ENCODE measurements at places on chromosomes 2 and 18.

DNA sequence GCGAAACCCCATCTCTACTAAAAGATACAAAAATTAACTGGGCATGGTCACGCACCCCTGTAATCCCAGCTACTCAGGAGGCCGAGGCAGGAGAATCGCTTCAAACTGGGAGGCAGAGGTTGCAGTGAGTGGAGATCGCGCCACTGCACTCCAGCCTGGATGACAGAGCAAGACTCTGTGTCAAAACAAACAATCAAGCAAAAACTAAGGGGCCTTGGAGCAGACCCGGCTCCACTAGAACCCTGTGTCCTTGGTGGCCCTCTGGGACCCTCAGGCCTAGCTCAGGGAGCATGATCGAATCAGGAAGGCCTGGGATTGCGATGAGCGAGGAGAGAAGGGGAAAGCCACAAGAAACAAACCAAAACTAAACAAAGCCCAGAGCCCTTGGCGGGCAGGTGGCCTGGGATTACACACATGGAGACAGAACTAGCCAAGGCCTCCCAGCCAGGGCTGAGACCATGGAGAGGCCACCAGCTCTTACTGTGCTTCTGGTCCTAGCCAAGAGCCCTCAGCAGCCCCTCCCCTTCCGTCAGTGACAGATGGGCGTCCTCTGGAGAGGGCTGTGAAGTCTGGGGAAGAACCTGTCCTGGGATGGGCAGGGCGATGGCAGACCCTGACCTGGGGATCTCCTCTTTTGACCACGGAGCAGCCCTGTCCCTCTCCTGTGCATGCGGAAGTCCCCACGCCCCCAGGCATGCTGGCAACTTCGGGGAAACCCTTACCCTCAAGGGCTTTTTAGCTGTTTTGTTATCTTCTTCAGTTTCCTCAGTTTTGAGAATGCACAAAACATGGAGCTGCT is 27.4 kb upstream of the CATIP start:
- DNase-seq: no peak

DNA sequence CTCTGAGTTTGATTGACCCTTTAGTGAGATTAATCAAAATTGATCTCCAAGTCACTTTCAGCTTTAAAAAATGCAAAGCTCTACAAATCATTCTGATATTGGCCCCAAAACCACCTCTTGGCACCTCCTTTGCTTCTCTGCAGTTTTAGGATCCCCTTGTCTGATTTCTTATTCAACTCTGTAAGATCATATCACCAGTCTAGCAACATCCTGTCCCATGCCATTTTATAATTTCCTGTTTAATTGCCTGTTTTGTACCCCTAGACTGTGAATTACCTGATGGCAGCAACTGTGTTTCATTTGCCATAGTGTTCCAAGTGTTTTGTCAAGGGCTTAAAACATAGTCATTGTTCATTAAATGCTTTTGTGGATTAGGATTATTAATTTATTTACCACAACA is 406.3 kb upstream of the TRIB2 start:
- DNase-seq: no peak

GRCh38 chr2:145715601-145716000 is 1195.7 kb upstream of the ZEB2 start:
- no peak for DNase-seq

DNA sequence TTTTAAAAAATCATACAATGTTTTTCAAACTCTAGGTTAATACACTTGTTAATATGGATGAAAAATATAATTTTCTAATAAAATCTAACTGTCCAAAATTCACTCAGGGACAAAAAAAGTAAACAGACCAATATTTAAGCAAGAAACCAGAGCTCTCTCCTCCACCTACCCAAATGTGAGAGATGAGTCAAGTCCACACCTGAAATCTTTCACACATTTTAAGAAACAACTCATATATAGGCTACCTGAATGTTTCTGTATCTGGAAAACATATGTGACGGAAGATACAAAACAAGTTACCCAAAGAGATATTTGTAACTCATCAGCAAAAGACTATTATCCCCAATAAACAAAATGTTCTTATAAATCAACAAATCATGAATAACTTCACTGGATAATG is 20.2 kb downstream of the ZNF516 start:
- DNase-seq: no peak

GRCh38 chr2:102336502-102336945 is 19.1 kb upstream of the IL18R1 start:
- DNase-seq: no peak

DNA sequence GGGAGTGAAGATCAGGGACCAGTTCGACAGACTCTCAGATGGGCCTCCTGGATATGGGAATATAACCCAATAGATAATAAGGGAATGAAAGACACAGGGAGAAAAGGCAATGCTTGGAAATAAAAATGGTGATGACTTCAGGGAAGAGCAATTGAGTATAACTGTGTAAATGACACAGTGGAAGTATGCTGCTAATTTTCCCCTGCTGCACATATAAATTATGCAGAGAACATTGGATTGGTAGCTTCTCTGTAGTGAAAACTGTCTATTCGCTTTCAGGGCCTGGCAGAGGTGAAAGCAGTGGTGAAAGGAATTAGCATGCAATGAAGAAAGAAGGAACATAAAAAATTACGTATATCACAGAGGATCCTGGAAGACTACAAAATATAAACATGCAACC is 398.2 kb upstream of the CDH2 start:
- DNase-seq: no peak

DNA sequence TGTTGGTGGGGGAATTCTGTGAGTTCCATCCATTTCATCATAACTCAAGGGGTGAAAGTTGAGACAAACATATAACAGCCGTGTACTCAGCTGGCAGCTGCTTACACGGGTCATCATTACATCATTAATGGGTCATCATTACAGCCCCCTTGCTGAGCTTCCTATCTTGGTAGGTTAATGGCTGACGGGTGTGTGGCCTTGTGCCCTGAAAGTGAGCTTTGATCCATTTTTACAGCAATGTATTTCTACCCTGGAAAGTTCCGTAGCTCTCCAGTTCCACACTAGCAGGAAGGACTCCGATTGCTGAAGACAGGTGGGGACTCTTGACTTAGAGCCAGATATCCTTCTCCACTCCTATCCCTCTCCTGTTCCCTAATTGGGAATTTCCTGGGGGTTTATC is 105.2 kb upstream of the DLX2 start:
- no peak for DNase-seq

DNA sequence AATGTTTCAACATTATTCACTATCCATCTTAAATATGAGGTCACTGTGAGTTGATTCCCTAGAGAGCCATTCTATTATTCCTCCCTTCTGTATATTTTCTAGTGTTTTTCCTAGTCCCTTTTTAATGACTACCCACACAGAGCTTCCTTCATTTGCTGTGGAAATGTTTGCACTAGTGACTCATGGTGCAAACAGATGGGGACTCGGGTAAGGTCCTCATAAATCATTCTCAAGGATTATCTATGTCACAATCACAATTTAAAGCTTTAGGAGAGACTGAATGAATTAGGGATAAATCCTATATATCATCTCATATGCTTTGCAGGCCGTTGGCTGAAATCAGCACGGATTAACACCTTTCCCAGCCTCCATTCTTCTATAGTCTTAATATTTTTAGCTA is 159.6 kb downstream of the DCC start:
- DNase-seq: no peak

DNA sequence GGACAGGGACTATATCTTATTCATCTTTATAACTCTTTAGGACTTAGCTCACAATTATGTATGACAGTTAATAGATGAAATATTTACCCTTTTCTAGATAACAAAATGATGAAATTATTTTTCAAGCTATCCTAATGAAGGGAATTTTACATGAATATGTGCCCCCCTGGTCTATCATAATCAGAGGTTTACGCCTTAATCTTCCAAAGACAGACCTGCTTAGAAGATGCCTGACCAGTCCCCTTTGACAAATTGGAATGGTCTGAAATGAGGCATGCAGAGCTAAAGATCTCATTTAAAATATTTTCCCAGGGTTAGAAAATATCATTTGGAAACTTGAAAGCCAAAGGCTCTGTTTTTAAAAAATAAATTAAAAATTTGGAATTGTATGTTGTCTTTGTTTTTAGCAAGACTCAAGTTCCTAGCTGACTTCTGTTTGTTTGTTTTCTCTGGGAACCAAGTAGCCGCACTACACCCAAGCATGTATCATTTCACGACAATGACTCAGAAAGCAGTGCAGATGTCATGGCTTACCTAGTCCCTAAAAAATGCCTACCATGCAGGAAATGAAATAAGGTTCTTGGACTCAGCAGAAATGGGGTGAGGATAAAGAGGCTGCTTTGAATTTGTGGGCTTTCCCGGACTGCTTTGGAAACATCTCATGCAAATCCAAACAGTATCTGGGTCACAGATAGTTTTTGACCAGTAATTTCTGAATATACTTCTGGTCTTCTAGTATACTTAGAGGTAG is 162.1 kb downstream of the ZEB2 start:
- peak; percentile 89 for DNase-seq

- DNase-seq: no peak
Observed at GRCh38 chr2:66489436-66489835, 54.5 kb downstream of the MEIS1 start.

DNA sequence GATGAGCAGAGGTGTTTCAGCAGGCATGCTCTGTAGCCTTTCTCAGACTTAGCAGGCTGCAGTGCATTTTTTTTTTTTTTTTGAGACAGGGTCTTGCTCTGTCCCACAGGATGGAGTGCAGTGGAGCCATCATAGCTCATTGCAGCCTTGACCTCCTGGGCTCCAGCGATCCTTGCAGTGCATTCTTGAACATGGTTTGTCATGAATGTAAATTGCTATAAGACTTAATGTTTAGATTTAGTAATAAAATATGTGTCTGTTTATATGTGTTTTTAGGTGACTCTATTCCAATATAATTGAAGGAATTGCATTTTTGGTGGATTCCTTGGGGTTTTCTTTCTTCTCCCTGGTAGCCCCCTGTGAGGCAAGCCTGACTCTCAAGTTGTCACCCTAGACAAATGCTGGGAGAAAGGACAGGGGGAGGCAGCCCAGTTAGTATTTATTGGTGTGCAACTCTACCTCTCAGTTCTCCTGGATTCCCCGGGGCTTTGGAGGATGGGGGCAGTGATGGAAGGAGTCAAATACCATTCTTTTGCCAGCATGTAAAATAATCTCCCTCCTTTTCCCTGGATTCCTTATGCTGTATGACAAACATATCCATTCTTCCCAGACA is 22.7 kb downstream of the LYPD6B start:
- DNase-seq: no peak

DNA sequence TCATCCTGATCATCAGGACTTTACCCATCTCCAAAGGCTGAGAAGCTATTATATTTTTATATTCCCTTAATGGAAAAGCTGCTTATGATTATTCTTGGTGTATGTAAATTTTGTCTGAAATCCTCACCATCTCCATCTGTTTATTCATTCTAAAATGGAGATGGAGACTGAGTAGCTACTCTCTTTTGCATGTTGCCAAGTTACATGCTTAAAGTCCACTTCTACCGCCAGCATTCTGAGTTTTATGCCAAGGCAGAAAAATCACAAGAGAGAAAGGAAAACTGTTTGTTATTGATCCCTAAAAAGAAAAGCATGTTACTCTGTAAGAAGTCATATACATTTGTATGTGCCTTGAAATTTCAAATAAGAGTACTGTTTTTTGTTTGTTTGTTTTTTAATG is 94.4 kb upstream of the NOSTRIN start:
- no peak for DNase-seq

GRCh38 chr2:126359494-126359893 is 296.5 kb upstream of the GYPC start:
- DNase-seq: no peak

DNA sequence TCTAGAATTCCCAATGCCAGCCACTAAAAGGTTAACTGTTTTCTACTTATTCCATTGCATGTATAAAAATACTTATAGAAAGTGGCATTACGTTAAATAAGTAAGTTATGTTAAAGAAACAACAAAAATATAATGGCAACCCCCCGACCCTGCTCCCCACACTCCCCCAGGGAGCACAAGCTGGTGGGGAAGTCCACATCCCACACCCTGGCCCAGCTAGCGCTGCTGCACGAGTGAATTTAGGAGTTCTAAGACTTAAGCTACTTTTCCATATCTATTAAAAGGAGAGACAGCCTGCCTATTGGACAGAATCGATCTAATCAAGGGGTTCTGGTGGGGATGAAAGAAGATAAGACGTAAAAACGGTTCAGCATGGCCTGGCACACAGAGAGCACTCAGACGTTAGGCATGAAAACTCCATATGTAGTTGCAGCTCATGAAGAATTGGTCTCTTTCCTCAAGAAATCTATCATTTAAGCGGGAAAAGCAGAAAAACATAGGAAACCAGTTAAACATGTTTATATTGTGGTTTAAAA is 16.6 kb downstream of the HJURP start:
- DNase-seq: no peak

DNA sequence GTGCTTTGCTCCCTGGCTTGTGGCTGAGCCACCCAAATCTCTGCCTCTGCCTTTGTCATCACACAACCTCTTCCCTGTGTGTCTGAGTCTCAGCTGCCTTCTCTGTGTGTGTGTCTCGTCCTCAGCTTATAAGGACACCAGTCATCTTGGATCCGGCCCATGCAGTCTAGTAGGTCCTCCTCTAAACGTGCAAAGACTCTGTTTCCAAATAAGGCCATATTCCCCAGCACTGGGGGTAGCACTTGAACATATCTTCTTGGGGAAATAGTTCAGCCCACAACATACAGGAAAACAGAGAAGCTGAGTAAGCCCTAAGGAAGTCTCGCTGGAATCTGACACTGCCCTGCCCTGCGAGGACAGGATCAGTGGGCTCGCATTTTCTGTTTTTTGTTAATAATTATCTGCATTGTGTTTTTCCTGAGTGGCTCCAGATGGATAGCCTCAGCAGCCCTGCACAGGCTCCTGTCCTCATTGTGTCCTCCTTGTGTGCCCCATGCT is 42.1 kb downstream of the MTCL1 start:
- peak; percentile 88 for DNase-seq

DNA sequence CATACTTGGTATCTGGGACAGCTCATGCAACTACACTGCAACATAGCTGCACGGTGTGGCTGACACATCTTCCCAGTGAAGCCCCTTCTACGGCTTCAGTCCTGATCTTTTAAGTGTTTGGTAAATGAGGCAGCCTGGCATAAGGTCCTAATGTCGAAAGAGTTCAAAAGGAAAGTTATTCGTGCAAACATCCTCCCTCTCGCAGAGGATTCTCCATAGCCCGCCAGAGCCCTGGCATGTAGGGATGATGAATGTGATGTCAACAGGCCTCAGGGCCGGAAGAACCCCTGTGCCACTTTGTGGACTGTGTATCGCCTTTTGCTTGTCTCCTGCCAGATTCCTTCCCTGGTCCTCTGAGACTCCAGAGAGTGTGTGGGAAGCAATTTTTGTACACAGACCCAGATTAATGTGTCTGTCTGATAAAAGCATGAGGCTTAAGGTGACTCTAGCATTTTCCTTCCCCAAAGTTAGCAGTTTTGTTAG is 88.5 kb downstream of the SOCS6 start:
- DNase-seq: no peak
